ENCODE measurements at places on chromosomes 11 and 22. TPM values are rescaled to one million over a fixed set of nuclear protein-coding genes. Genes with fewer than 3 reads are reported as not detected.

Gene ZNF215
- 2.2 TPM for total RNA-seq

Gene SYNGR1
- total RNA-seq: 23.0 TPM

Gene APOA1
- total RNA-seq: 0.64 TPM

Gene YAP1
- 95.2 TPM for total RNA-seq

Gene SLC39A13
- total RNA-seq: 6.4 TPM

Gene DYNC2H1
- total RNA-seq: 7.9 TPM
